ENCODE measurements at places on chromosomes 3 and 15.

DNA sequence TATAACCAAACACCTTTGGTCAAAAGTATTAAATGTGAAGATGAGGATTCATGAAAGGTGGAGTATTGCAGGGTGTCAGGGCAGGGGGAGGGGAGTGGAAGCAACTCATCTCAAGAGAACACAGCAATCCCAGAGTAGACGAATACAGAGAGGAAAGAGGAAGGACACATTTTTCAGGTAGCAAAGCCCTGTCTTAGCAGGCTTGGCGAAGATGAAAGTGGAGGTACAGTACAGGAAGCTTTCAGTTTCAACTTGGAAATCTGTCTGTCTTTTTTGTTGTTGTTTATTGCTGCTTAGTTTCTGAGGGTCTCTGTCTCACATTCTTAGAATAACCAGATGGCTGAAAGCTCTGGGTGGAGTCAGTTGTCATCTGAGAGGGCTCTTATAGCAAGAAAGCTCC lies 80.8 kb upstream of the GPR149 start:
- DNase-seq = no peak

DNA sequence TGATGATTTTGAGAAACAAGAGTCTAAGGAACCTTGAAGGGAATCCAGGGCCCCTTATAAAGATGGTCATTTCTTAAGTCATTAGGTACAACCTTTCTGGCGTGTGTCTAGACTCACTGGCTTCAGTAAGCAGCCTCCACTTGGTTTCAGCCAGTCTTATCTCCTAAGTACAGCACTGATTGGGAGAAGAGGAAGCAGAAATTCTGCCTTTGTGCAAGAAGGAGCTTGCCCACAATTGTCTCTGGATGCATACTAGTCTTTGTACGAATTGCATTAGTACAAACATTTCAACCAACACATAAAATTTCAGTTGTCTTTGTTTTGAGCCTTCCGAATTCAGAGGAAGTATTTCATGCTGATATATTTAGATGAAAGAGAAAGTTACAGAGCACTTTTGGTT lies 139.4 kb downstream of the SLCO3A1 start:
- DNase-seq = peak; percentile 37

- DNase-seq = no peak
These were observed 111.2 kb downstream of the LSM3 start for GRCh38 chr3:14289590-14290461.

- DNase-seq = no peak
These were observed 20.0 kb downstream of the BOC start for GRCh38 chr3:113231391-113231790.

DNA sequence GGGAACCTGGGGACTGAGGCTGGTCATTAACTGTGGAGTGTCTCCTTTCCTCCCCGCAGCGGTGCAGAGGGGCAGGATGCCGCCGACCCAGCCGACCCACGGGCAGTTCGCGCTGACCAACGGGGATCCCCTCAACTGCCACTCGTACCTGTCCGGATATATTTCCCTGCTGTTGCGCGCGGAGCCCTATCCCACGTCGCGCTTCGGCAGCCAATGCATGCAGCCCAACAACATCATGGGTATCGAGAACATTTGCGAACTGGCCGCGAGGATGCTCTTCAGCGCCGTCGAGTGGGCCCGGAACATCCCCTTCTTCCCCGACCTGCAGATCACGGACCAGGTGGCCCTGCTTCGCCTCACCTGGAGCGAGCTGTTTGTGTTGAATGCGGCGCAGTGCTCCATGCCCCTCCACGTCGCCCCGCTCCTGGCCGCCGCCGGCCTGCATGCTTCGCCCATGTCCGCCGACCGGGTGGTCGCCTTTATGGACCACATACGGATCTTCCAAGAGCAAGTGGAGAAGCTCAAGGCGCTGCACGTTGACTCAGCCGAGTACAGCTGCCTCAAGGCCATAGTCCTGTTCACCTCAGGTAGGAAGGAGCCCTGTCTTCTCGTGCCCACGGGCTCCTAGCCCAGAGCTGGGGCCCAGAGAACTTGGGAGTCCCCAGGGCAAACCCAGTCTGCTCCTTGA lies 3.7 kb downstream of the NR2F2 start:
- no peak for DNase-seq

GRCh38 chr3:12935023-12935860 lies 93.9 kb upstream of the RPL32 start:
- peak; percentile 27 for DNase-seq

DNA sequence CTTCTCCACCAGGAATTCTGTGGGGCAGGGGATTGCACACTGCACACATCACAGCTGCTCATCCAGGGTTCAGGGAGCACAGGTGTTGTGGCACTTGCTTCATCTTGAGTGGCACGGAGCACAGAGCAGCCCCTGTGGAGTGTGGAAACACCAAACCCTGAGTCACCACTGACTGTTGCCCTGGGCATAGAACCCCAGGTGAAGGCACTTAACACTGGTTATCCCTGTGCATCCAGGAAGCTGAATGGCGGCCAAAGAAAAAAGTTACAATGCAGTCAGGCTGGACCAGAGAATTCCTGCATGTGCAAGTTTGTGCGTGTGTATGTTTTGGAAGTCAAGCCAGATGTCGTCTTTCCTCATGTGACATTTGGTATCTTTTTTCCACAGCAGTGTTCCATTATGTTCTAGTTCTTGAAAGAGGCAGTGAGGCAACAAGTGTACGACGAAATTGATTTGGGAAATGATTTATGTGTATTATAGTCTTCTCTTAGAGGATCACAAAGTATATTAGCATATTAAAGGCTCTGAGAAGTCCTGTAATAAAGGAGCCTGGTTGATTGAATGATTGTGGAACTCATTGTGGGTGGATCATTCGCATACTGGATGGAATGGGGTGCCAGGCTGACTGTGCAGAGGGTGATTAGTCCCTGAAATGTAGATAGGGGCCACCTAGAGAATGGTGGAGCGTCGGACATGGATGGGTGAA lies 292.3 kb downstream of the TLE3 start:
- no peak for DNase-seq

DNA sequence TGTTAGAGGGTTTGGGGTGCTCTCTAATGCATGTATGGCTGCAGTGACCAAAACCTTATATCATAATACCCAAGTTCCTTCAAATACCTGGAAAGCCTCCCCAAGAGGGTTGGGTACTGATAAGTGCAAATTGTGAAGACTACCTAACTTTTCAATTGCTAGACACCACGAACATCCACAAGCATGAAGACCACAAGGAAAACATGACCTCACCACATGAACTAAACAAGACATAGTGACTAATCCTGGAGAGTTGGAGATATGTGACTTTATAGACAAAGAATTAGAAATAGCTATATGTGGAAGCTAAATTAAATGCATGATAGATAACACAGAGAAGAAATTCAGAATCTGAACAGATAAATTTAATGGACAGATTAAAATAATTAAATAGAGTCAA lies 23.9 kb upstream of the AADACL2 start:
- DNase-seq = no peak

DNA sequence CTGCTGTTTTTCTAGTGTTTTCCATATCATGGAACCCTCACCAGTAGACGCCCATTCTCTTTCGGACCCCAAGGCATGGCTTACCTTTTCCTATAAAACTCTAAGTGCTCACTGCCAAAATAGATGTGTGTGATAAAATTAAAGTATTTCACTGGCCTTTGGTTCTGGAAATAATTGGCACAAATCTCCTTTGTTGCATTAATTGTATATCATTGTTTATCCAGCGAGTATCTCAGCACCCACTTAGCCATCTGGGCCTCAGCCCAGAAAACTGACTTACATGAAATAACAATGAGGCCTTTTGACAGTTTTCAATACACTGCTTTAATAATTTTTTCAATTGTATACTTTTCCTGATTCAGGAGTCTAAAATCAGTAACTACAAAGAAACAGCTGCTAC lies 105.1 kb downstream of the MECOM start:
- no peak for DNase-seq

- no peak for DNase-seq
These were observed 640.4 kb upstream of the ROBO1 start for GRCh38 chr3:80408030-80408721.

DNA sequence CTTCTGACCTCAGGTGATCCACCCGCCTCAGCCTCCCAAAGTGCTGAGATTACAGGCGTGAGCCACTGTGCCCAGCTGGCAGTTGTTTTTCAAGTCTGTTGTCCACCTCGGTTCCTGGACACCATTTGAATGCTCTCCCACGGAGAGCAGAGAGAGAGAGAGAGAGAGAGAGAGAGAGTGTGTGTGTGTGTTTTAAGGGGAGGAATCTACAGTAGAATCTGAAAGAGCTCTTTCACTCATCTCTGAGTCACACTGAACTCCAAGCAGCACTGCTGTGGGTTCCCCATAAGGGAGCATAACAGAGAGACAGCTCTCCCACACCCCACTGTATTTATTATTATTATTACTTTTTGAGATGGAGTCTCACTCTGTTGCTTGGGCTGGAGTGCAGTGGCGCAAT lies 156.6 kb downstream of the RPLP1 start:
- DNase-seq = peak; percentile 81

DNA sequence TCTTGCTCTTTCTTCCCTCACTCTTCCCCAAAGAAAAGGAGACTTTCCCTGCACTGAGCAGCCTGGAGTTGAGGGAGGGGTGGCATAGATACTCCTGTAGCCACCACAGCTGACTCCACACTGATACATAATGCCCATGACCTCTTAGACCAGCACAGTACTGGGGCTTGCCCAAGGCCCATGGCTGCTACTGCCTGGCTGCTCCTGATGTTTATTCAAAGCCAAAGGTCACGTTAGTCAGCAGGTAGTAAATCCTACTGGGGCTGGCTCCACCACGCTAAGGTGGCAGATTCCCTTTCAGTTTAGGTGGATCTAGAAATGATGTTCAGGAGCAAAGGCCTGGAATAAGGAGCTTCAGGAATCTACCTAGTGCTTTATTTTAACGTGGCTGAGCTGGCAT lies 212.7 kb downstream of the C3orf38 start:
- no peak for DNase-seq

GRCh38 chr3:184629555-184630160 lies 68.1 kb downstream of the EPHB3 start:
- DNase-seq = no peak

DNA sequence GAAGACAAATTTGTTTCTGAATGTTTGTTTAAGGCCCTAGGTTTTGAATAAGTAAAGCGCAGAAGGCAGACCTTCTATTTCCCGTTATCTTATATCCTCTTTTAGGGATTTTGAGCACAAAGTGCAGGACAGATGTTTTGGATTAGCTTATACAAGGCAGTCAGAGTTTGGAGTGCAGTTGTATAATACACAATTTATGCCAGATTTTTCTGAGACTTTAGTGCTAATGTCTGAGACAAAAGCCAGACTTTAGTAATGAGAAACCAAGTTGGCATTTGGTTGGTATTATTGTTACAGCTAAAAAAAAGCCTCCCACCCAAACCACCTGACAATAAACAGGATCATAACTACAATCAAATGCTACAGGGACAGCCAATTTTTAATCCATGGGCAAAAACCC lies 309.9 kb upstream of the SATB1 start:
- no peak for DNase-seq

DNA sequence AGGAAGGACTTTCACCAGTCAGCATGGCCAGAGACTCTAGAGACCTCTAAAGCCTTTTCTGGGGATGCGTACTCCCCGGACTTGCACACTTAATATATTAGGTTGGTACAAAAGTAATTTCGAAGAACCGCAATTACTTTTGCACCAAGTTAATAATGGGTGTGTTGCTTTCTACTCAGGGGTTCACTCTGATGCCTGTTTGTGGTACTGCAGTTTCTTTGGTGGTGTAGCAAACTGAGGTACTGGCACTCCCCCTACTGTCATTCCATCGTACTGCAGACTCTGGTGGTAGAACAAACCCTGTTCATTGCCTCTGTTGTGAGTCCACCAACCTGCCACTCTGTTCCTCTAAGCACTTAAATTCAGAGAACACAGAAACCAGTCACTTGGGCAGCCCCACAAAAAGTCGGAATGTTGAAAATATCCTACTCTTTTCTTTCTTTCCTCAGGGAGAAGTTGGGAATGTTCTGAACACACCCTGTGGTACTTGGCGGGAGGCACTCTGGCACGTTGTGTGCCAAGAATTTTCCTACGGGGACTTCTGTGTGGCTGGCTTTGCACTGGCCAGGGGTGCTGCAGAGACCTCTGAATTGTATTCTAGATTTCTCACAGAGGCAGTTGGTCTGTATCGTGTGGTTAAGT lies 46.3 kb downstream of the GABRG3 start:
- peak; percentile 62 for DNase-seq

- peak; percentile 70 for DNase-seq
These were observed 116.1 kb upstream of the IL12A start for GRCh38 chr3:159872374-159873109.

GRCh38 chr15:66620341-66620740 lies 54.5 kb upstream of the LCTL start:
- no peak for DNase-seq

- no peak for DNase-seq
These were observed 500.5 kb downstream of the TBL1XR1 start for GRCh38 chr3:176696816-176697215.

- no peak for DNase-seq
These were observed 90.4 kb downstream of the MB21D2 start for GRCh38 chr3:192827208-192827607.

GRCh38 chr15:96093063-96093462 lies 237.4 kb upstream of the NR2F2 start:
- DNase-seq = no peak

DNA sequence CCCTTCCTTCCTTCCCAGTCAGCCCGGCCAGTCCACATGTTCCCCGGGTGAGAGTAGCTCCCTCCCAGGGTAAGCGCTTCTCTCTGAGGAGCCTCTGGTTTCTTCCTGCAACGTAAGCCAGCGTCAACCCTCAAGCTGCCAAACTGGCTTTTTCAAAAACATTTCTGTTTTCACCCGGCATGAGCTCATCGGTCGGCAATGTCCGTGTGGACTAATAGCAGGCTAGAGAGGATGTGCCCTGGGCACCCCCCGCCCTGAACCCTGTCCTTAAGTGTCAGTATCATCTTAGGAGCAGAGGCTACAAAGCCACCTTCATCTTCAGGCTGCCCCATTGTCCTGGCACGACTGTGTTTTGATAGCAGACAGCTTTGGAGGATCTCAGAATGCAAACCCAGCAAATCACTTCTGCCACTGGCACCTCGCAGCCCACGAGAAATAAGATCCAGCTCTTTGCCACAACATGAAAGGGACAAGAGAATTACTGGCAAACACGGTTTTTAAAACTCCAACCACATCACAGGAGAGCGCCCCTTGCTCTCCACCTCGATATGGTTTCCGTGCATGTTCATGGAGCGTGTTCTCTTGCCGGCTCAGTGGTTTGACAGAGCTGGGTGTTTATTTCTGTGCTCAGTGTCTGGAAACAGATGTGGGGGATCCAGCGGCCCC lies 9.9 kb downstream of the ALDH1A3 start:
- DNase-seq = no peak

- no peak for DNase-seq
These were observed 19.8 kb downstream of the THRB start for GRCh38 chr3:24474862-24475261.

DNA sequence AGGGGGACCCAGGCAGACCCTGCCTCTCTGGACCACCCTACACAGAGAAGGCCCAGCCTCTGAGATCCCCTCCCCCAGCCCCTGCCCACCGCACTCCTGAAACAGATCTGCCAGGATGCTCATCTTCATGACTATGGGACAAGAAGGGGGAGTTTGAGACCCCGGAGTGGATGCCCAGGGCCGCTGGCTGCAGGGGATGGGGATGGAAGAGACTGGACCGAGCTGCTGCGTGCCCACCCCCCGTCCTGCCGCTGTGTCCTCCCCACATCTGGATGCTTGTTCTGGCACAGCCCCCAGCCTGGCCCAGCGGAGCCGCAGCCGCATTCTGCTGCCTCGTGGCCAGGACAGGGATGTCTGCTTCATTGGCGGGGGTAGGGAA lies 30.3 kb upstream of the SEMA3F start:
- DNase-seq = no peak

All from suppressor macrophage treated with lipopolysaccharide for 4 hours (primary cell).